Pancreas (tissue), 10 donors: ENCODE measurements at places on chromosomes 7 and 10. TPM values are rescaled to one million over a fixed set of nuclear protein-coding genes. Genes with fewer than 3 reads are reported as not detected.

Gene CLDN3
- total RNA-seq: 45.2 TPM

Gene CYP3A7
- not detected for total RNA-seq

Gene ACTL6B
- 0.23 TPM for total RNA-seq

Gene ATP6V0E2
- 16.9 TPM for total RNA-seq

Gene INPP5A
- 12.7 TPM for total RNA-seq

- DNase-seq: no peak
- H3K36me3 ChIP-seq: no peaks in the 10 kb centered on the region
- H3K27ac ChIP-seq: no peak overlapping the region
- H3K4me3 ChIP-seq: no peak overlapping the region
- H3K27me3 ChIP-seq: no peaks in the 10 kb centered on the region
- H3K4me1 ChIP-seq: no peaks in the 10 kb centered on the region
Measured at GRCh38 chr10:110778211-110778610, 93.5 kb upstream of the PDCD4 start.

GRCh38 chr7:130021105-130021834, 29.9 kb downstream of the ZC3HC1 start:
- no peak for DNase-seq
- no peak overlapping the region for H3K27ac ChIP-seq
- no peaks in the 10 kb centered on the region for H3K36me3 ChIP-seq

GRCh38 chr7:110988890-110989501, 101.9 kb upstream of the LRRN3 start:
- H3K27me3 ChIP-seq: no peaks in the 10 kb centered on the region
- no peak overlapping the region for H3K27ac ChIP-seq
- no peak for DNase-seq
- H3K4me3 ChIP-seq: no peak overlapping the region
- no peaks in the 10 kb centered on the region for H3K36me3 ChIP-seq

- no peak overlapping the region for H3K27ac ChIP-seq
- H3K27me3 ChIP-seq: no peaks in the 10 kb centered on the region
- H3K36me3 ChIP-seq: no peaks in the 10 kb centered on the region
- H3K4me3 ChIP-seq: no peak overlapping the region
- no peaks in the 10 kb centered on the region for H3K4me1 ChIP-seq
Measured at GRCh38 chr10:98474628-98475027, 27.9 kb upstream of the HPS1 start.

DNA sequence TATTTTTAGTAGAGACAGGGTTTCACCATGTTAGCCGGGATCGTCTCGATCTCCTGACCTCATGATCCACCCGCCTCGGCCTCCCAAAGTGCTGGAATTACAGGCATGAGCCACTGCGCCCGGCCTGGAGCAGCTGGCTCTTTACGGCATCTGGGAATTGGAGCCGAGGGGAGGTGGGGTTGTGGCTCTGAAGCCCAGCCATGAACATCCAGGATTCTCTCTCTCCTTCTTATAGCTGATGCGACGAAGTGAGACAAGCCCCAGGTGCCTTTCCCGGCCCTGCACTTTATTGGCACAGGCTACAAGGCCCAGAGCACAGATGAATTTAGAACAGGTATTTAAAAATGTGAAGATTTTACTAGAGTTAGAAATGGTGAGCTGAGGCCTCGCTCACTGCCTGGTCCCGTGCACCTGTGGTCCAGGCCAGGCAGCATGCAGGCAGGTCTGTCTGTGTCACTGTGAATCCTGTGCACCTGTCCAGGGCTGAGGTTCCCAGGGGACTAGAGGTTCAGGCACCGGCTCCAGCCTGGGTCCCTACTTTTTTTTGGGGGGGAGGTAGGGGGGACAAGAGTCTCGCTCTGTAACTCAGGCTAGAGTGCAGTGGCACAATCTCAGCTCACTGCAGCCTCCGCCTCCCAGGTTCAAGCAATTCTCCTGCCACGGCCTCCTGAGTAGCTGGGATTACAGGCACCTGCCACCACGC, 379.7 kb upstream of the FOXK1 start:
- DNase-seq: no peak
- no peaks in the 10 kb centered on the region for H3K36me3 ChIP-seq
- no peak overlapping the region for H3K27ac ChIP-seq
- no peak overlapping the region for H3K4me3 ChIP-seq
- H3K27me3 ChIP-seq: no peaks in the 10 kb centered on the region

- DNase-seq: no peak
- H3K4me3 ChIP-seq: no peak overlapping the region
- H3K36me3 ChIP-seq: no peaks in the 10 kb centered on the region
Measured at GRCh38 chr10:35927341-35927740, 285.2 kb upstream of the FZD8 start.

DNA sequence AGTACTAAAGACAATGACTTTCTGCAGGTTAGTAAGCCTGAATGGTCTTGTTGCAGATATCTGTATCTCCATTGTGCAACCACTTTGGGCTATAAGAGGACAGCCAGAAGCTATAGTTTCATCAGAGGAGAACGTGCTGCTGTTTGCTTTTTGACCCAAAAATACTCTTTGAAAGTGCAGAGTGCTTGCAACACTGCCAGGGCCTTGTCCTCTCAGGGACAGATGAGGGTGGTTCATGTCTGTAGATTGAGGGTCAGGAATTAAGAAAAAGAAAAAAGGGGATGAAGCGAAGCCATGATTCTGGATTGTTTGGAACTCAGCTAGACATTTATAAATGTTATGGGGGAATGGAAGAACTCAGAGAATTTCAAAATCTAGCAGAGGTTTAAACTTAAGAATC, 212.5 kb downstream of the SEC23IP start:
- H3K27me3 ChIP-seq: no peaks in the 10 kb centered on the region

GRCh38 chr7:143884969-143885559, 16.9 kb downstream of the TCAF1 start:
- no peaks in the 10 kb centered on the region for H3K36me3 ChIP-seq
- H3K27ac ChIP-seq: no peak overlapping the region
- no peaks in the 10 kb centered on the region for H3K27me3 ChIP-seq
- H3K4me1 ChIP-seq: no peaks in the 10 kb centered on the region
- H3K4me3 ChIP-seq: no peak overlapping the region

DNA sequence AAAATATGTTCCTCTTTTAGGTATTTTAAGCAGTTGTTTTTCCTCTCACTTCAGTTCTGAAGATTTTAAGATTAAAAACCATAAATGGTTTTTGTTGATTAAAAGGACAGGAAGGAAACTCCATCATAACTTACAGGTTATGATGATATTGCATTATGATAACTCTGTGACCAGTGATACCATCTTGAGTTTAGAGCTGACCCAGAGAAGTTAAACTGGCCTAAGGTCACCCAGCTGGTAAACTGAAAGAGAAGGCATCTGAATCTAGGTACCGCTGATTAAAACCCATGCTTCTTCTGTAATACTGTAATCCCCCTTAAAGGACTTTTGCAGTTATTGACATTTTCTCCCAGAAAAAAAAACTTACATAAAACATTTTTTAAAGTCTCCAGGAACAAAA, 29.6 kb downstream of the LOXL4 start:
- no peak overlapping the region for H3K27ac ChIP-seq
- no peaks in the 10 kb centered on the region for H3K4me1 ChIP-seq
- DNase-seq: no peak
- H3K36me3 ChIP-seq: peaks cover 11% of the 10 kb centered on the region
- no peaks in the 10 kb centered on the region for H3K27me3 ChIP-seq

DNA sequence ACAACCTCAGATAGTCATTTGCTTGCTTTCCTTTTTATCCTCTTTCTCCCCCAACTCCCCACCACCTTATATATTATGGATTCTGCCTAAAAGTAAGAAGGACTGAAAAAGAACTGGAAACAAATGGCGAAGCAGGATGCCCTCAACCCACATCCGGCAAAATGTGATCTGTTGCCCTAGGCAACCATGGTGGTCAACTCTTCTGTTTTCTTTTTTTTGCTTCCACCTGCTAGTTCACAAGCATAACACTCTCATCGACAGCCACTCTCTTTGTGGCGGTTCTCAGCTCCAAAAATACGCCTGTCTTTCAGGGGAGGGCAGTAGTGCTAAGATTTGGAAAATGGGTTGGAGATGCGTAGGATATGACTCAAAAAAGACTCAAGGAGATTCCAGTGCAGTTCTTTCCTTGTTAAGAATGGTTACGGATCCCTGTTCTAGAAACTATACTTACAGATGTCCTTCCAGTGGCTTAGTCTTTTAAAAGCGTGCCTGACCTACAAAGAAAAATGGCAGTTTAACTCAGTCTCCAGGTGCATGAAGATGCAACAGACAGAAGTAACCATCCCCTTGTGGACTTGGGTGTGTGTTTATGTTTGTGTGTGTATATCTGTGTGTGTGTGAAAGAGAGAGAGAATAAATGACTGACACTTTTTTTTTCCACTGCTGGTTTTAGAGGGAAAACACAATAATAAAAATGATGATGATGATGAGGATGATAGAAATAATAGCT, 10.7 kb downstream of the APBB1IP start:
- no peak for DNase-seq
- H3K27ac ChIP-seq: no peak overlapping the region
- H3K4me3 ChIP-seq: no peak overlapping the region
- no peaks in the 10 kb centered on the region for H3K27me3 ChIP-seq
- H3K36me3 ChIP-seq: no peaks in the 10 kb centered on the region
- H3K4me1 ChIP-seq: no peaks in the 10 kb centered on the region

GRCh38 chr7:94901981-94902380, 5.4 kb upstream of the PPP1R9A start:
- no peak overlapping the region for H3K4me3 ChIP-seq
- no peak for DNase-seq
- no peaks in the 10 kb centered on the region for H3K27me3 ChIP-seq
- no peaks in the 10 kb centered on the region for H3K4me1 ChIP-seq
